ENCODE measurements at places on chromosomes 2 and 18. TPM values are rescaled to one million over a fixed set of nuclear protein-coding genes. Genes with fewer than 3 reads are reported as not detected.

- DNase-seq = no peak
Observed at GRCh38 chr18:6785001-6785400, 55.5 kb downstream of the ARHGAP28 start.

- DNase-seq = no peak
Observed at GRCh38 chr2:72896446-72896845, 9.2 kb downstream of the SPR start.

DNA sequence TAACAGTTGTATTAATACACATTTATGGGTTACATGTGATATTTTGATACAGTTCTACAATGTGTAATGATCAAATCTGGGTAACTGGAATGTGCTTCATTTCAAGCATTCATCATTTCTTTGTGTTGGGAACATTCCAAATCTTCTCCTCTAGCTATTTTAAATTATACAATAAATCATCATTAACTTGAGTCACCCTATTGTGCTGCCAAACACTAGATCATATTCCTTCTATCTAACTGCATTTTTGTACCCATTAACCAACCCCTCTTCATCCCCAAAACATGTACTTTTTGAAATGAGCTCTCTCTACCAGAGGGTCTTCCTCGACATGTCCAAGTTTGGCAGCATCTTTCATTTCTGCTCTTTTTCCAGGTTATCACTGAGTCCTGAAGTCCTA, 81.1 kb upstream of the TTC39C start:
- no peak for DNase-seq

GRCh38 chr2:216426938-216427337, 14.7 kb downstream of the SMARCAL1 start:
- no peak for DNase-seq

DNA sequence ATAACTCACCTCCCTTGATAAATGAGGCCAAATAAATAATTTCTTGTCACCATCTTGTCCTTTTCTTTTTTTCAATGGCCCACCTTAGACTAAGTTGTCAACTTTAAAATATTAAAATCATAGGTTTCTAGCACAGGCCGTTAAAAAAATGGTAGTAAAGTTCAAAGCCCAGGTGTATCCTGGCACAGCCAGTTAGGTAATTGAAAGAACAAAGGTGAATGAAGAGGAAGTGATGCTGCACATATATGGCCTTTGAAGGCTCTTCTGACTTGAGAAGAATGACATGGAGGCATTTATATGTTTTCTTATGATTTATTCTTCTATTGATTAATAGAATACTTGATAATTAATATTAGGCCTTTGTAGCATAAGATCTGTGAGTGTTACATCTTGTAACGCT, 208.7 kb downstream of the PTPRM start:
- DNase-seq = no peak

DNA sequence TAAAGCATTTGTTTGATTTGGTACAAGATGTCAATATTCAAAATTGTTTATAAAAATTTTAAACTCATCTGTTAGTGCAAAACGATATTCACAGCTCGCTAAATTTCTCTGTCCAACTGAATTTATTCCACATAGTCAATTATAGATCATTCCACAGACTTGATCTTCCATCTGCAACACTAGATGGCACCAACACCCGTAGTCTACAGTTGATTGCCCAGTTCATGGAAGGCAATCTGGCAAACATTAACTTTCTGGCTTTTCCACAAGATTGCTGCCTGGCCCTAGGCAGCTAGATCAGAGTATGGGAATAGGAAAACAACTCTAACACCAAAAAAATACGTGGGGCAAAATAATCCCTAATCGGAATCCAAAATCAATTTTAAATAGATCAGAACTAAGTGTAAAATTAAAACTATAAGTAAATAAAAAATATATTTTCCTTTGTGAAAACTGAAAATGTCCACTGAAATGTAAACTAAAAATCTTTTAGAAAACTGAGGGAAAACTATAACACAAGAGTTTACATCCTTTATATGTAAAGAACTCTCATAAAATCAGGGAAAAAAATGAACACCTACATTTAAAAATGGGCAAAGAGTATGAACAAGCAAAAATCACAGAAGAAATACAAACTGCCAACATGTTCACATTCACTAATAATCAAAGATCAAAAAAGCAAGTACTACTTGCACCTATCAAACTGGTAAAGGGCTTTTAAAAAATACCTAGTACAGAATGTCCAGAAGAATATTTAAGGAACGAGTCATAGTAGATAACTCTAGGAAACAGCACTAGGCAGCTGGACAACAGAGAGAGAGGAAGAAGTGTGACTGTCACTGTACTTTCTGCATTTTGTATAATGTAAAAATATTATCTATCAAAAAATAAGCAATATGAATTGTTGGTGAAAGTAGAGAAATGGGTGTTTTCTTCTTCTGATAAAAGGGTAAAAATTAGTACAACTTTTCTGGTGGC, 35.0 kb downstream of the RTN4 start:
- peak; percentile 58 for DNase-seq

- no peak for DNase-seq
Observed at GRCh38 chr2:226760412-226761194, 39.0 kb downstream of the IRS1 start.

DNA sequence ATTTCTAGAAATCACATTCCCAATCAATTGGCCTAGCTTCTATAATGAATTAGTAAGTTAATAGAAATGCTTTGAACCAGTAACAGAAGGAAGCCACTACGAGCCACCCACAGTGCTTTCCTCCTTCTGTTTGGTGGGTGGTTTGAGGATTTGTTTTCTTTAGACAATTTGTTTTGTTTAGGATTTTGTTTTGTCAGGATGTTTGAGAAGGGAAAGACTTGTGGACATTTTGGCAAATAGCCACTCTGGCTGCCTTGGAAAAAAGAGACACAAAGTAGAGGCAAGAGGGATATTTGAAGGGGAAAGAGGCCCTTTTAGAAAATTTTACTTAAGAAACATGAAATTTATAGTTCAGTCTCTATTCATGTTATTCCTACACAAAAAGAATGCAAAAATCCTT, 47.7 kb downstream of the TANK start:
- DNase-seq = no peak

GRCh38 chr18:8966821-8967220, 135.7 kb upstream of the NDUFV2 start:
- DNase-seq = no peak

DNA sequence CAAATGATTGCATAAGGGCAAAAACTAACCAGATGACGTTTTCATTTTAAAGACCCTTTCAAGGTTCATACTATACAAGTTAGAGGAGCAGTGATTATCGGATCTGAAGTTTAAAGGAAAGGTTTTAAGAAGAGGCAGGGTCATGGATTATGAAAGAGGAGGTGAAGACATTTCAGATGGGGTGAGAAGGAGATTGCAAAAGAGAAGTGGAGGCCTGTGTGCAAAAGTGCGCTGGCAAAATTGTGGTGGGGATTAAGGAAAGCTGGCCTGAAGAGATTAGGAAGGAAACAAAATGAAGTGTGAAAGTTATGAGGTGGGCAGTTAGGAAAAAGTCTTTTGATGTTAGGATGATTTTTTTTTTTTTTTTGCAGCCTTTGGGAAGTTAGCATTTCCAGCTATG, 935.7 kb upstream of the FAM98A start:
- no peak for DNase-seq

DNA sequence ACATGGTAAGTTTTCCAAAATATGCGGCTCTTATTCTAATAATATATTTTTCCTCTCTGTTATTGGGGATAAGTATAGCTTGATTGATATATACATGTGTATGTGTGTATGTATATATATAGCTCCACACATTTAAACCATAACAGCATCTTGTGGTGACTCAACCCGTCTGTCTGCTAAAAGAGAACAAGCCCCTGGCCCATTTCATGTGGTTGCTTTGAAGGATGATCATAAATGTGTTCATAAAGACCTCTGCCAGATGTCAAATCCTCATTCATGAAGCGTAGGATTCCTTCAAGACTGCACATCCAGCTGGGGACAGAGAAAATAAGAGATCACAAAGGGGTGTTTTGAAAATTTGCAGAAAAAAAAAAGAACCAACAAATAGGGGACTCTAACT, 79.3 kb downstream of the RHOB start:
- no peak for DNase-seq

DNA sequence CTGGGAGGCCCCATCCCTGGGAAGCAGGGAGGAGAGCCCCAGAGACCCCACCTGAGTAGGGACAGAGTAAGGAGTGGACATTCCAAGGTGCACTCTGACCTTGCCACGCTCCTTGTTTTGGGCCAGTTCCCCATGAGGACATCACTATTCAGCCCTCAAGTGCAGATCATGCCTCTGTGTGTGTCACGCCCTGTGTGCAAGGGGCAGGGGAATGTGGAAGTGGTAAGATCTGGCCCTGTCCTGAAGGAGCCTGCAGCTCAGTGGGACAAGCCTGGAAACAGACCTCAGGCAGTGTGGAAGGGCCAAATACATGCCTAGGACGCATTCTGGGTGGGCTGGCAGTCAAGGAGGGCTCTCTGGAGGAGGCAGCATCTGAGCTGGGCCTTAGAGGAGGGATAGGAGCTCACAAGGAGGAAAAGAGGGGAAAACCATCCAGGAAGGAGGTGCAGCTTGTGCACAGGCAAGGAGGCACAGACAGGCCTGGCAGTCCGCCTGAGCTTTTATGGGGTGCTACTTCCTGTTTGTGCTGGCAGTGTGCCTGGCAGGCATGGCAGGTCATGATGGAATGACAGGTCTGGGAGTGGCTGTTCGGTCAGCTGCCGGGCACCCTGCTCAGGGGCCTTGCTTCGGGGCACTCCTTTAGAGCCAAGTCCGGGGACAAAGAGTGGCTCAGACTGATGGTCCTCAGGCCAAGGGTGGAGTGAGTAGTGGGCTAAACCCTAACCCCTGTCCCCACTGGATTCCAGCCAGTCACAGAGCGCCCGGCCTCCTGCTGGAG, 3.3 kb downstream of the KLHL30 start:
- no peak for DNase-seq

GRCh38 chr2:241035142-241035817, 36.9 kb downstream of the SNED1 start:
- peak; percentile 77 for DNase-seq

DNA sequence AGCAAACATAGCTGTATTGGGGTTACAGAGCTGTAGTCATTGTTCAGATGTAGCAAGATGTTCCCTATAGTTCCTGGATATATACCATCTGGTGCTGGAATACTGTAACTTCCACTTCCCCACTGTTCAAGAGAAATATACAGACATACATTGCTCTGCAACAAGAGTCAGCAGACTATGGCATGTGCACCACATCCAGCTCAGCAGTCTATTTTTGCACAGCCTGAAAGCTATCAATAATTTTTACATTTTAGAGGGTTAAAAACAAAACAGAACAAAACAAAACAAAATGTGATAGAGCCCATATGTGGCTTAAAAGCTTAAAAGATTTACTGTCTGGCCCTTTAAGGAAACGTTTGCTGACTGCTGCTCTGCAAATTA, 31.8 kb upstream of the VIT start:
- DNase-seq = no peak

DNA sequence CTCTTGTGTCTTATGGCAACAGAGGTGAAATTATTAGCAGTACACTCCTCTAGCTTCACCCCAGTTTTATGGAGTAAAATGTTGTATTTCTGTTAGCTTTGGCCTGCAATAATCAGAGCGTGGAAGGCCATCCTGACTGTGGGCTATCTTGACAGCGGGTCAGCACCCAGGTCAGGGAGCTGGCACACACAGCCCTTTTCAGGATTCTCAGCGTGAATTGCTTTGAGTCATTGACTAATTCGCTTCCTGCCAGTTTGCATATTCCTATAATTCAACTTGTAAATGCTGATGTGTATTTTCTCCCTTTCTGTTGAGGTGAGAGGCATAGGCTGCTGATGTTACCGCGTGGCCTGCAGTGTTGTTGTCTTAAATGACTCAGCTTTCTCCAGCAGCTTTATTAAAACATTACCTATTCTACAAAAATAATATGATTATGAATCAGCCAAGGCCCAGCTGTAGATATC, 109.6 kb upstream of the EML6 start:
- DNase-seq = no peak

DNA sequence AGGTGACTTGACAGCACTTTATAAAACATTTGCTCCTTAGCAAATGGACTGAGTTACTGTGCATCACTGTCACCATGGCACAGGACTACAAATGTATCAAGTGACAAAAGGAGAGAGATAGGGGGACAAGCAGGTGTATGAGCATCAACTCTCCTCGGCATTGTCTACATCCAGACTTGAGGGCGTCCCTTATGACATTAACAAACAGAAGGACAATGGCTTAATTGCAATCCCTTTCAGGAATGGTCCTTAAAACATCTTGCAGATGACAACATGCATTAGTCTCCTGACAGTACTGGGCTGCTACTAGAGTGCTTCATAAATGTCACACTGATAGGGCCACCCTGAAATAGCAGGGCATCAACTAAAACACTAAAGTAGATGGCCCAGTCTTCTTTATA, 198.8 kb downstream of the PDE1A start:
- DNase-seq = no peak

Gene MBP
- 19.0 TPM for total RNA-seq

Gene LCT
- total RNA-seq = not detected

Gene PTPRN
- 0.44 TPM for total RNA-seq

Gene STK17B
- total RNA-seq = 9.5 TPM

Gene KIDINS220
- 35.2 TPM for total RNA-seq

Gene RAD51AP2
- not detected for total RNA-seq

Gene BOLA3
- 46.7 TPM for total RNA-seq

Gene MYO5B
- total RNA-seq = 12.2 TPM

Gene FAP
- total RNA-seq = not detected

Gene PSME4
- 107 TPM for total RNA-seq
